ENCODE measurements at places on chromosomes 13 and 19.
A peak's percentile ranks its signal among the peaks of the same experiment; 100 is the strongest.

DNA sequence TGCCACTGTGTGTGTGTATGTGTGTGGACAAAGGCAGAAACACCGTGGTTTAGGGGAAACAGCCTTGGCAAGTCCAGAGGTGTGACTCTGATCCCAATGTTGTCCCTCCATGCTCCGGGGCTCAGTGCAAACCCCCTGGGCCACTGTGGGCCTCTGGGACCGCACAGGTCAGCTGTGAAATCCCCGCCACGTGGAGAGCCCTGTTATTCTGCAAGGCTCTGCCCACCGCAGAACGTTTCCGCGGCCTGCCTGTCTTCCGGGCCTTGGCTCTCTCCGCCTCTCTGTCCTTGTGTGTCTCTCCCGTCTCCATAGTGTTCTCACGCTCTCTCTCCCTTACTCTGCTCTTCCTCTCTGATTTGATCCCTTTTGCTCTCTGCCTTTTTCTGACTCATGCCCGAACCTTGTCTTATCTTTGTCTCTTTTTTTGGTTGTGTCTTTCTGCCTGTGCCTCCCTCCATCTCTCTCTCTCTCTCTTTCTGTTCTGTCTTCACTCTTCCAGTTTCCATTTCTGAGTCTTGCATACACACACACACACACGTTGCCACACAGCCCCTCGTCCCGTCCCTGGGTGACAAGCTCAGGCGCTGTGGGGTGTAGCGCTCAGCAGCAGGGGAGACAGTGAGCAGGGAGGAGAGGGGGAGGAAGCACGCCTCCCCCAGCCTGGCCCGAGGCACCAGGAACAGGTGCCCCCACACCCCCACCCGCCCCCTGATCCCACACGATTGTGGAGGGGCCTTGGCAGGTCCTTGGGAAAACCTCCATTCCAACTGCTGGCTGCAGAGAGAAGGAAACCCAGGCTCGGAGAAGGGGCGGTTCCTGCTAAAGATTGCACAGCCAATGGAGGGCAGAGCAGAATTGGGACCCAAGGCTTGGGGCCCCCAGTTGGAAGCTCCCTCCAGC lies 3.0 kb downstream of the TTYH1 start:
- no peak for DNase-seq

- no peak for DNase-seq
These were observed 120.9 kb downstream of the NUFIP1 start for GRCh38 chr13:44868397-44868796.

GRCh38 chr13:113774177-113775107 lies 15.4 kb downstream of the TMEM255B start:
- no peak for DNase-seq

DNA sequence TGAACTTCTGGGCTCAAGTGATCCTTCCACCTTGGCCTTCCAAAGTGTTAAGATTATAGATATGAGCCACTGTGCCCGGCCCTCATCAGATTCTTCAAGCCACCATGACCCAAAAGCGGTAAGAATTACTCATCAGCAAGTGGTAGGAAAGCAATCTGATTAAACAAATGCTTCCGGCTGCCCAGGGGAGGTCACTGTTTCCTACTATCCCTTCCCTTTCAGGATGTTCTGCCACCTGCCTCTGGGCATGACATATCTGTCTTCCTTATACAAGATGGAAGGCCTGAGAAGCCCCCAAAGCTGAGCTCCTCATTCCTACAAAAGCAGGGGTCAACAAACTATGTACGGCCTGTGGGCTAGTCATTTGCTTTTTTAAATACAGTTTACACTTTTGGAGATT lies 7.0 kb downstream of the ABHD8 start:
- DNase-seq = no peak

- DNase-seq = no peak
These were observed 1.4 kb downstream of the SPRY2 start for GRCh38 chr13:80339563-80339911.

- DNase-seq = no peak
These were observed 47.5 kb downstream of the WASF3 start for GRCh38 chr13:26604784-26605545.

DNA sequence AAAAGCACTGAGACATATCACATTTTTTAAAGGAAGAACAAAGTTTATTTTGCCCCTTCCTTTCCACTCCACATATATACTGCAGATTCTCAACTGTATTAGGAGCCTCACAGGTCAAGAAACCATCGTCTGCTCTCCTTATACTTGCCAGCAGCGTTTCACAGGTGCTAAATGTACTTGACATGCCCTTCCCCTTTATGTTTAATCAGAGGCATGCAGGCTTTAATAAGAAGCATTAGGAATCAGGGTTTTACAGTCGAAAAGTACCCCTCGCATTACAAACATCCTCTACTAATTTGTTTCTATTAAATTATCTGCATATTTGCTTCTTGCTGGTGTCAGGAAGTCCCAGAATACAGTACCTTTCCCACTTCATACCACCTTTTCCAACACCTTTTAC lies 3.7 kb upstream of the RAP2A start:
- no peak for DNase-seq

GRCh38 chr13:113471844-113472243 lies 18.6 kb upstream of the ADPRHL1 start:
- no peak for DNase-seq

- no peak for DNase-seq
These were observed 76.3 kb upstream of the GPR183 start for GRCh38 chr13:99383511-99383921.

DNA sequence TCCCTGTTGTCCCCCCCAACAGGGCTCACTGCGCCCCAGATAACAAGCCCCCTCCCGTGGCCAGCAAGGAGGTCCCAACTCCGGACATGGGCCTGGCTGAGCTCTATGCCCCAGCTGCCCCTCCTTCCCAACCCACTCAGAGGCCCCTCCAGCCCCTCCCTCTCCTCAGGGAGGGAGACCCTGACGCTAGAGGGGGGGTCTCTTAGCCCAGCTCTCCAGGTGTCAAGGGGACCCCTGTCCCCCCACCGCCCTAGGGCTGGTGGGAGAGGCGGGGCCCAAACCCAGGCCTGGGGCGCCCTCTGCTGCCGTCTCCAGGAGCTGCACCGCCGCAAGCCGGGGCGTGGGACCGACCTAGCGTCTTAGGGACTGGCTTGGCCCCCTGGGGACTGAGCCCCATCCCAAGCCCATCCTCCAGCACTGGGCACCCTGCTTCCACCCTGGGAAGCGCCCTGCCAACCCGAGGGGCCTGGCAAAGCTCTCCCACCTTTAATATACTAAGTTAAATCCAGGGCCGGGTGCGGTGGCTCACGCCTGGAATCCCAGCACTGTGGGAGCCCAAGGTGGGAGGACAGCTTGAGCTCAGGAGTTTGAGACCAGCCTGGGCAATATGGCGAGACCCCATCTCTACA lies 1.4 kb downstream of the GRIN3B start:
- DNase-seq = peak; percentile 53

Data from stimulated activated CD8-positive, alpha-beta memory T cell treated with anti-CD3 and anti-CD28 coated beads, Interleukin-15, amount 100 ng/mL, for 24 hours (primary cell).